ENCODE measurements at places on chromosomes 12 and 14. TPM values are rescaled to one million over a fixed set of nuclear protein-coding genes. Genes with fewer than 3 reads are reported as not detected.

The ABCD2 gene
- polyA plus RNA-seq: 0.07 TPM

The CEBPE gene
- polyA plus RNA-seq: 0.21 TPM

The PLEK2 gene
- polyA plus RNA-seq: 2.0 TPM

The L2HGDH gene
- polyA plus RNA-seq: 11.5 TPM

The TRIM9 gene
- polyA plus RNA-seq: 1.1 TPM

The SOAT2 gene
- polyA plus RNA-seq: 1.2 TPM

The RNASE1 gene
- 180 TPM for polyA plus RNA-seq

The CKAP4 gene
- 112 TPM for polyA plus RNA-seq

The BCL2L2 gene
- polyA plus RNA-seq: 39.1 TPM

The NGB gene
- not detected for polyA plus RNA-seq

The PWP1 gene
- polyA plus RNA-seq: 57.2 TPM

The HVCN1 gene
- 8.9 TPM for polyA plus RNA-seq

The PTPRQ gene
- polyA plus RNA-seq: 18.7 TPM

The FAM181A gene
- polyA plus RNA-seq: not detected

The CHD8 gene
- 75.2 TPM for polyA plus RNA-seq

The OASL gene
- 0.11 TPM for polyA plus RNA-seq

The CARMIL3 gene
- 1.0 TPM for polyA plus RNA-seq

The OTUB2 gene
- 5.0 TPM for polyA plus RNA-seq

The KERA gene
- polyA plus RNA-seq: not detected

The OTX2 gene
- not detected for polyA plus RNA-seq

The LHX5 gene
- not detected for polyA plus RNA-seq

The TAS2R10 gene
- polyA plus RNA-seq: 1.00 TPM

All from right renal cortex interstitium (tissue), 3 donors.